ENCODE measurements at places on chromosomes 13 and 19.

GRCh38 chr19:32101206-32101605, 244.2 kb upstream of the ZNF507 start:
- DNase-seq: no peak

DNA sequence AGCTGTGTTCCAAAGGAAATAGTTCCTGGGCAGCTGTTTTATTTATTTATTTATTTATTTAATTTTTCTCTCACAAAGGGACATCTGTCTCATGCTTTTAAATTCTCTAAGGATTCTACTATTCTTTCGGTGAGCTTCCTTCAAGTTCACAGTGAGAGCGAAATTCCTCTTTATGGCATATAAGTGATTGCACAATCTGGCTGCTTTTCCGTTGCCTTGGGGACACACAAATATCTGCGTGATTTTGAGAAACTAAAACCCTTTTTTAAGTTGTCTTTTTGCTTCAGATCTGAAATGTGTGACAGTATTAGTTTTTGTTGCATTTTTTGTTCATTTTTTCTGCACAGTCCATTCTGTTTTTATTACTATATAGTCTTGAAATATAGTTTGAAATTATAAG, 19.2 kb downstream of the ZNF486 start:
- no peak for DNase-seq

DNA sequence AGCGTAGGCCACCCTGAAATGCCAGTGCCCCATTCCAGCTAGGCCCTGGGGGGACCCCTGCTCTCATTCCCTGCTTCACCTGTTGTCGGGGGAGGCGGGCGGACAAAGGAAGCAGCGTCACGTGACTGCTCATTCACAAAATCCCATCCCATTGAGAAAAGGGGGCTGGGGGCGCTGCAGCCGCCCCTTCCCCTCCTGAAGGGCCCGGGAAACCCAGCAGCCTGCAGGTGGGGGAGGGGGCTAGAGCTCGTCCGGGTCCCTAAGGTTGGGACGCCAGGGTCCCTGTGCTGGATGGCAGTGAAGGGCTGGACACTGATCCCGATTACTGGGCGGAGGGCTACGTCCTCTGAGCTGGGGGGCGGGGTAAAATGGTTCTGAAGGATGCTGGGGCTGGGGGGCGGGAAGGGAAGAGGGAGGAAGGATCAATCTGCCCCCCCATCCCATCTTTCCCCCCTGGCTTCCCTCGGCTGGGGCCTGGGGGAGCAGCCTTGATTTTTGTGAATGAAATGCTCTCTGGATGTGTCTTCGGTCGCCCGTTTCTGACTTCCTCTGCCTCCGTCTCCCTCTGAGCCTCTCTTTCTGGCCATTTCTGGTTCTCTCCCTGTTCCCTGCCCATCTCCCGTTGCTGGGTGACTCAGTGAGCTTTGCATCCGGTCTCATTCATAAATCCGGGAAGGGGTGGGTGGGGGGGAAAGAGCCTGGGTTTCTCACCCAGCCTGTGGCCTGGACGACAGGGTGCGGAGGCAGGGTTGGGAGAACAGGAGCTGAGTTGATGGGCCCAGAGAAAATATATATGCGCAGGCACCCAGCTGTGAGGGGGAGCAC, 816 bp downstream of the SPRED3 start:
- no peak for DNase-seq

DNA sequence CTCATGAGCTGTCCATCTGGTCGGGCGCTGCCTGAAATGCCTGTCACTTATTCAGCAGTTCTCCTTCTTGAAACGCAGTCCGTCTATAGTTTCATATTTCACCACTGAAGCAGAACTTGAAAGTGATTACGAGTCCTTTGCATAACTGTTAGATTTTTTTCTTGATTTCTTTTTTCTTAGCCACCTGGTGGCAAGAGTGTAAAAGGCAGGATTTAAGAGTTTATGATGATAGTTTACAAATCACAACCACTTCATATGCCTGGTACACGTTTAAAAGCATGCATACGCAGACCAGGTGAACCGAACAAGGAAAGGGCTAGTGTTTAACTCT, 45.8 kb downstream of the GGACT start:
- no peak for DNase-seq

GRCh38 chr13:109764470-109765291, 21.7 kb downstream of the IRS2 start:
- peak; percentile 24 for DNase-seq

GRCh38 chr13:80708791-80709190, 367.9 kb upstream of the SPRY2 start:
- DNase-seq: no peak

- DNase-seq: no peak
These were observed 137.1 kb upstream of the ATXN8OS start for GRCh38 chr13:69970520-69970919.

GRCh38 chr13:28471421-28471820, 23.5 kb downstream of the FLT1 start:
- no peak for DNase-seq

- no peak for DNase-seq
These were observed 184.0 kb upstream of the UBL3 start for GRCh38 chr13:30034458-30034795.

- no peak for DNase-seq
These were observed 4.8 kb downstream of the KMT5C start for GRCh38 chr19:55344444-55344843.

- DNase-seq: no peak
These were observed 226.1 kb downstream of the RFC3 start for GRCh38 chr13:34044041-34044440.

GRCh38 chr13:109615721-109616420, 170.5 kb downstream of the IRS2 start:
- no peak for DNase-seq

GRCh38 chr19:7326105-7326877, 22.4 kb upstream of the ARHGEF18 start:
- peak; percentile 19 for DNase-seq

GRCh38 chr13:96034662-96035061, 18.5 kb downstream of the UGGT2 start:
- DNase-seq: no peak

DNA sequence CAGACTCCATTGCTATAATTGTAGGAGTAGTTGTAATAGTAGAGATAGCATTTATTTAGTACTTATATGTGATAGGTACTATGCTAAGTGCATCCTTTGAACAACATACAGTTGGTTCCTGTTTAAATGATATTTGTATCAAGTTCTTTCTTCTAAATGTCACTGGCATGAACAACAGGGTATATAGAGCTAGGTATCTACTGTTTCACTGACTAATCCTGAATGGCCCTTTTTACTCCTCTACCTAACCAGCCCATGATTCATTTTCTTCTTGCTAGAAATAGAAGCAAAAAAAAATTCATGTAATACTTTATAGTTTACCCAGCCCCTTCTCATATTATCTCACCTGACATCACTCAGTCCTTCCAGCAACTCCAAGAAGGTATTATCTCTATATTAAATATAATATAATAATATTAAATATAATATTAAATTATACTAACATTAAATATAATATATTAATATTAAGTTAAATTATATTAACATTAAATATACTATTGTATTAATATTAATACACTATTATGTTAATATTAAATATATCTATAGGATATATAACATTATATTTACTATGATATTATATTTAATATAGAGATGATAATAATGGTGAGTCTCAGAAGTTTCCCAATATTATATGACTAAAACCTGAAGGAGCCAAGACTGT, 74.2 kb downstream of the FRY start:
- no peak for DNase-seq

DNA sequence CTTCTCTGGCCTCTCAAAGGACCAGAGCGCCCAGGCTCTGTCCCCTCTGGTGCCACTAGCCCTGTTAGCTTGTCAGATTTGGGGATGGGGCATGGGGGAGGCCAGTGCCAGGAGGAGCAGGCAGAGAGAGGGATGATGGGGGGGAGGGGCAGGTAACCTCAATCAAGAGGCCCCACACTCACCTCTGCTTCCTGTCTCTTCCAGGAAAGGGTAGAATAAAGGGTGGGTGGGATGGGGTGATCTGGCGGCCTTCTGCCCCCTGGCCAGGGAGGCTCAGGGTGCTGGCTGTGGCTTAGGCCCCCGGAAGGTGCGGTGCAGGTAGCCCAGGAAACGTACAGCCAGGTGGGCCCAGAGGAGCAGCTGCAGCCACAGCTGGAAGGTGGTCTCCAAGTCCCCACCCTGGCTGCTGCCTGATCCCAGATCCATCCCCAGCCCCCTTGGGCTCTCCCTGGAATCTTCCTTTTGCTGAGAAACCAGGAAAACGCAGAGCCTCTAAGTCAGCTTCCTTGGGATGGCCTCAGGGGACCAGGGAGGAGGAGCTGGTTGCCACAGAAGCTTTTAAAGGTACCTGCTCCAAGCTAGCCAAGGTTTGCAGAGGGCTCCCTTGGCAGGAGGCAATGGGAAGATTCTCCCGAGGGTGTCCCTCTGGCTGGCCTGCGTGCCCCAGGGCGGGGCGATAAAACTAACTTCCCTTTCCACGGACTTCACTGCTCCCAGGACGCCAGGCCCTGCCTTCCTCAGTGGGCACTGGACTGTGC, 5.3 kb downstream of the PRKACA start:
- no peak for DNase-seq

GRCh38 chr19:30106417-30107095, 164.5 kb downstream of the URI1 start:
- no peak for DNase-seq

- no peak for DNase-seq
These were observed 273.4 kb downstream of the DCLK1 start for GRCh38 chr13:35857769-35858168.

DNA sequence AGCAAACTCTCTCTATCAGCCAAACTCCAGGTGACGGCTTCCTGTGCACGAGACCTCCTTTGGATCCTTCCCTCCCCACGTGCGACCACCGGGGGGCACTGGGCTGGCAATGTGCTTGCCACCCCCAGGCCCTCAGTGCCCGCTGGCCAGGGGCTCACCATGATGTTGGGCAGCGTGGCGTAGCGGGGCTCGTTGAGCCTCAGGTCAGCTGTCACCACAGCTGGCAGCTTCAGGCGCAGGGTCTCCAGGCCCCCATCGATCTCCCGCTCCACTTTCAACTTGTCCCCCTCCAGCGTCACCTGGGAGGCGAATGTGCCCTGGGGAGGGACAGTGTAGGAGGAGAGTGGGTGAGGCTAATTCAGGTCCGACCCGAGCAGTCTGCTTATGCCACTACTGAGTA, 4.8 kb upstream of the VSIG10L start:
- DNase-seq: no peak

- no peak for DNase-seq
These were observed 27.3 kb upstream of the EDDM13 start for GRCh38 chr19:56245121-56245740.

DNA sequence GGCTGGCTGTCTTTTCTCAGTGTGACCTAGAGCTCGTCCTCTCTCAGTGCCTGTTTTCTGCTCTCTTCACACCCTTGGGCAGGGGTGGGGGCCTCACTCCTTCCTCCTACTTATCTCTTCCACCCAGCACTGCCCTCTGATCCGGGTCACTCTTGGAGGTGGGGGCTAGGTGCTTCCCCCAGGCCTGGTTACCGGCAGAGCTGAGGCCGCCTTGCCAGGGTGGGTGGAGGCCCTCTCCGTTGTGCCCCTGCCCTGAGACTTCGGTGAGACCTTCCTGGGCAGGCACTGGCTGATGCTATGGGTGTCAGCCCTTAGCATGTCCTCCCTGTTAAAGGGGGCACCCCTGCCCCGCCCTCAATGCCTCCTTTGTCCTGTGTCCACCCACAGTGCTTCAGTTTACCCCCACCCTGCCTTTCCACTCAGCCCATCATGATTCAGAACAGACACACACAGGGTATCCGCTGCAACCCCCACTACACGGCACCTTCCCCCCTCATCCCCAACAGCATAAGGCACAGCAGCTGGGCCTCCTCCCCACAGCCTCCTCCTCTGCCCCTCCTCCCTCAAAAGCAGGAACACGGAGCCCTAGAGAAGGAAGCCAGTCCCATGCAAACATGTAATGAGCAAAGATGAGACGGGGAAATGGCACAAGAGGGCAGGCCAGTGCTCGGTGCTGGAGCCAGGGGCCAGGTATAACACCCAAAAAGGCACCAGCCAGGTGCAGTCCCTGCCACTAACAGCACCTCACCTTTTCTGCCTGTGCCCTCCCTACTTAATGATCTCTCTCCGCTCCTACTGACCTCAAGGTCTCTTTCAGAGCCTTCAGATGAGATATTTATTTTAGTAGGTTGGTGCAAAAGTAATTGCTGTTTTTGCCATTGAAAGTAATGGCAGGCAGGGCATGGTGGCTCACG, 9.8 kb downstream of the ZGLP1 start:
- DNase-seq: no peak

- no peak for DNase-seq
These were observed at the start of gene SHANK1 for GRCh38 chr19:50719566-50719965. Gene SHANK1, minus strand, starts transcription at chr19:50719802. Its CDS starts 2,883 bp downstream, at chr19:50716919.

DNA sequence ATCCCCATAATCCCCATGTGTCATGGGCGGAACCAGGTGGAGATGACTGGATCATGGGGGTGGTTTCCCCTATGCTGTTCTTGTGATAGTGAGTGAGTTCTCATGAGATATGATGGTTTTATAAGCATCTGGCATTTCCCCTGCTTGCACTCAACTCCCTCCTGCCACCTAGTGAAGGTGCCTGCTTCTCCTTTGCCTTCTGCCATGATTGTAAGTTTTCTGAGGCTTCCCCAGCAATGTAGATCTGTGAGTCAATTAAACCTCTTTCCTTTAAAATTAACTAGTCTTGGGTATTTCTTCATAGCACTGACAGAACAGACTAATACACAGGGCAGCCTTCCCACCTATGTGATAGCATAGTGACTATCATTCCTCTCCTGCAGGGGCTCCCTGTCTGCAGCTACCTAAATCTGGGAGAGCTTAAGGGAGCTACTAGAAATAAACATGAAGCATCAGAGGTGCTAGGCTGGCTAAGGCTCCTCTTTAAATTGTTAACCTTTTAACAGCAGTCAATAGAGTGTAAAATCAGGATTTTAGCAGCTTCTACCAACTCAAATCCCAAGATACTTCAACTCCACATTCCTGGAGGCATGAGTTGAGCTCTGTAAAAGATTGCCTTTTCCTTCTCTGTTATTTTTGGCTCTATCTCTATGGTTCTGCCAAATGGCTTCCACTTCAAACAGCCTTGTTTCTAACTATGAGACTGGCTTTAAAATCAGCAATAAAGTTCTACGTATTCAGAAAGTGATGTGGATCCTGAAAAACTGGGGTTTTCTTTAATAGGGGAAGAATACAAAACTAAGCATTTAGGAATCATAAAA, 112.3 kb downstream of the VWA8 start:
- no peak for DNase-seq

DNA sequence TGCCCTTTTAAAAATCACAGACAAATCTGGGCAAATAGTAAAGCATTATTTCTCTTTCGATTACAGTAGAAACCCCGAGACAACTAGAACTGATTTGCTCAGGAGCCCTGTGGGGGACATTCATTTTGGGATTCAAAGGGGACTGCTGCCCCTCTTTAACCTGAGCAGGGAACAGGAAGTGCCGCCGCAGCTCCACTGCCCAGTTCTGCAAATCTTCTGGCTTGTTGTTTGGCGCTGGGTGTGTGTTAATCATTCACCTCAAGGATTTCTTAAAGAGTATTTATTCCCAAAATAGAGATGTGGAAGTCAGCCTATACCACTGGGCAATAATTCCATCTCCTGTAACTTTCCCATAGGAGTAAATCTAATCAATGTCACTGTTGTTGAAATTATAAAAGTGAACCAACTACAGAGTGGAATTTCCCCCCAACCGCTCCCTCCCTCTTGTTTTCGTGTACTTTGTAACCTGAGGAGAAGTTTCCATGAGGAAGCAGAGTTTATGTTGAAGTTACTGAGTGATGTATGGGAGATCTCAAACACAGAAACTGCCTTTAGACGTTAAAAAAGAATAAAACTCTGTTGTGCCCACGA, 515.8 kb downstream of the KLF12 start:
- no peak for DNase-seq
